NCI-H2081 treated with DMSO at 0.1 percent for 48 hours (cell line): ENCODE measurements at places on chromosomes 11 and 22.

- DNase-seq: no peak
Observed at GRCh38 chr11:23423104-23423503, 562.8 kb upstream of the CCDC179 start.

DNA sequence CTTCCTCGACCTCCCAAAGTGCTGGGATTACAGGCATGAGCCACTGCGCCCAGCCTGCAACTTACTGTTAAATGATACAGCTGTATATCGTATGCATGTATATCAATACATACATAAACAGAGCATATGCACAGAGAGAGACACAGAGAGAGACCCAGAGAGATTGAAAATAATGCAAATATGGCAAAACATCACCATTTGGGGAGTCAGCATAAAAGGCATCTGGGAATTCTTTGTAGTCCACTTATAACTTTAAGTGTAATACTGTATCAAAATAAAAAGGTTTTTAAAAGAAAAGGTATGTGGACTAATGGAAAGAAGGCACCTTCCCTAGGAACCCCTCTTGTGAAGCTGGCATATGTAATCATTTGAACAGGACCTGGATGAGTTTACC, 21.8 kb downstream of the ALX4 start:
- no peak for DNase-seq

- DNase-seq: no peak
Observed at GRCh38 chr11:124075841-124076651, 34.9 kb upstream of the OR10G7 start.

DNA sequence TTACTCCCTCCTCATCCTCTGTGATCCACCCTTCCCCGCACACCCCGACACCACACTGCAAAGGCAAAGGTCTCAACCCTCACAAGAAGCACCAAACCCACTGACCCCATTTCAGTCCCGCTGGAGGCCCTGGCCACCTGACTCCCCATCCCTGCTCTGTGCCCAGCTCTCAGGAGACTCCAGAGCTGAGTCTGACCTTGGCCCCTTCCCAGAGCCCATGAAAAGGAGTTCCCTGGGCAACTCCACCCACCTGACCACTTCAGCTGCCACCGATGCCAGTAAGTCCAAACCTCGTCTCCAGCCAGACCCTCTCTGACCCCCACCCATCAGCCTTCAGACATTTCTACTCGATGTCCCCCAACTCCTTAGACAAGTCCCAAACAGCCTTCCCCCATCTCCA, 45.5 kb downstream of the ARRB1 start:
- no peak for DNase-seq

GRCh38 chr22:20748082-20748481, 25.8 kb upstream of the SERPIND1 start:
- no peak for DNase-seq
